ENCODE measurements at places on chromosomes 7 and 10.
A peak's percentile ranks its signal among the peaks of the same experiment; 100 is the strongest.

- no peak for DNase-seq
Observed at GRCh38 chr7:50664937-50665336, 99.7 kb upstream of the DDC start.

- no peak for DNase-seq
Observed at GRCh38 chr7:2431260-2431867, 28.0 kb downstream of the CHST12 start.

DNA sequence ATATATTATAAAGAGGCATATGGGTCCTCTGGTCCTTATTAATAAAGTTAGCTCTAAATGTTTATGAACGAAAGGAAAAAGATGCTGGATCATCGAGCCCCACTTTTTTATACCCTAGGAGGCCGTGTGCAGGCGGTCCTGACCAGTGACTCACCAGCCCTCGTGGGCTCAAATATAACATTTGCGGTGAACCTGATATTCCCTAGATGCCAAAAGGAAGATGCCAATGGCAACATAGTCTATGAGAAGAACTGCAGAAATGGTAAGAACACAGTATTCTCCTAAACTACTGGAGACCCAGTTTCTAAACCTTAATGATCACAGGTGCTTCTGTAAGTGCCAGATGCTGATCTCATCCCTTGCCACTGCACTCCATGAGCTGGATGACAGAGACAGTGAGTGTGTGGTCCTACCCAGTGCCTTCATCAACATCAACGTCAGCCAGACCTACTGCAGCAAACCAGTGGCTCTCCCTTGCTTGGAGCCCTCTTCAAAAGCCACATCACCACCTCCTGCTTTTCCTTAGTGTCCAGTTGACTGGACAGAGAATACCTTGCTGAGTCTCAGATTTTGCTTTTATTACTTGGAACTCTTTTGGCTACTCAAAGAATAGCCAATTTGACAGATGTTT lies 7.6 kb downstream of the GPNMB start:
- no peak for DNase-seq

- no peak for DNase-seq
Observed at GRCh38 chr10:6048281-6049030, 13.7 kb downstream of the IL2RA start.

DNA sequence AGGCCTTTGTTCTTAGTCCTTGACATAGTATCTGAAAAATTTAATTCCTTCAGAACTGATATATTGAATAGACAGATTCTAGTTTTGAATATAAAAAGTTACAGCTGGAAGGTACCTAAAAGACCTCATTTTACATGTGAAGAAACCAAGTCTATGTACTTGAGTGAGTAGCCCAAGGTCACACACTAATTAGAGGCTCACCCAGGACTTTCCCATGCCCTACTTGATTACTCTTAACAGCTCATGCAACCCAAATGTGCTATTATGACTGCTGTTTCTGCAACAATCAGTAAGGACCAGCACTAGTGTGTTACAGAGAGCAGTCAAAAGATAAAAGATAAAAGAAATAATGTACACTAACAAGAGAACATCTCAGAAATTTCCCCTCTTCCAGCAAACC lies 40.7 kb upstream of the BET1 start:
- no peak for DNase-seq

- DNase-seq: no peak
Observed at GRCh38 chr7:22561321-22561811, 61.4 kb upstream of the STEAP1B start.

GRCh38 chr7:105112440-105113418 lies 98.7 kb downstream of the KMT2E start:
- no peak for DNase-seq

DNA sequence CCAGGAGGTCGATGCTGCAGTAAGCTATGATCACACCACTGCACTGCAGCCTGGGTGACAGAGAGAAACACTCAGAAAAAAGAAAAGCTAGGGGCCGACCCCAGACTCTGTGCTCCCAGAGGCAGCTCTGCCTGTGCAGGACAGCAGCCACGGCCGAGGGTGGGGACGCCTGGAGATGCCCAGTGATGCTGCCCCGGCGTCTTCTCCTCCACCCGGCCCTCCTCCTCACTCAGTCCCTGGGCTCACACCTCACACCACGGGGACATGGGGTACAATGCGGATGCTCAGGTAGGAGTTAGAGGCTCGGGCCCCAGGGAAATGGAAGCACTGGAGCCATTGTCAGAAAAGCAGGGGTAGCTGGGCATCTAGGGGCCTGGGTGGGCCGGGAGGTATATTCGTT lies 46.3 kb upstream of the ELFN1 start:
- DNase-seq: no peak

- DNase-seq: peak; percentile 46
Observed at GRCh38 chr10:80187465-80188409, 17.6 kb downstream of the ANXA11 start.

- no peak for DNase-seq
Observed at GRCh38 chr7:131010029-131010716, 276.2 kb upstream of the KLF14 start.

DNA sequence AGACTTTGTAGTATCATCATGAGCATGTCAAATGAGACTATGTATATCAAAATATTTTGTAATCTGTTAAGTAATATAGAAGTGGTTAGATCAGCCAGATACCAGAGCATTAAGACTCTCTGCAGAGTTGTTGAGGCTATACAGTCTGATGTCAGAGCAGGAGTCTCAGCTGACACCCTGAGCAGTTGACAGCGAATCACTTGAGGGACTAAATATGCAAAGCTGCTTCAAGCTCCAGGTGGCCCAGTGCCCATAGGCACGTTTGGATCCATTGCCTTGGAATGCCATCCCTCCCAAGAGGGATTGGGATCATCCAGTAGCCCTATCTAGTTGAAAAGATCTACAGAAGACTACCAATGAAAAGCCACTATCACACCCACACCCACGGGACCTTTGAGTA lies 210.2 kb downstream of the TAX1BP1 start:
- DNase-seq: no peak

DNA sequence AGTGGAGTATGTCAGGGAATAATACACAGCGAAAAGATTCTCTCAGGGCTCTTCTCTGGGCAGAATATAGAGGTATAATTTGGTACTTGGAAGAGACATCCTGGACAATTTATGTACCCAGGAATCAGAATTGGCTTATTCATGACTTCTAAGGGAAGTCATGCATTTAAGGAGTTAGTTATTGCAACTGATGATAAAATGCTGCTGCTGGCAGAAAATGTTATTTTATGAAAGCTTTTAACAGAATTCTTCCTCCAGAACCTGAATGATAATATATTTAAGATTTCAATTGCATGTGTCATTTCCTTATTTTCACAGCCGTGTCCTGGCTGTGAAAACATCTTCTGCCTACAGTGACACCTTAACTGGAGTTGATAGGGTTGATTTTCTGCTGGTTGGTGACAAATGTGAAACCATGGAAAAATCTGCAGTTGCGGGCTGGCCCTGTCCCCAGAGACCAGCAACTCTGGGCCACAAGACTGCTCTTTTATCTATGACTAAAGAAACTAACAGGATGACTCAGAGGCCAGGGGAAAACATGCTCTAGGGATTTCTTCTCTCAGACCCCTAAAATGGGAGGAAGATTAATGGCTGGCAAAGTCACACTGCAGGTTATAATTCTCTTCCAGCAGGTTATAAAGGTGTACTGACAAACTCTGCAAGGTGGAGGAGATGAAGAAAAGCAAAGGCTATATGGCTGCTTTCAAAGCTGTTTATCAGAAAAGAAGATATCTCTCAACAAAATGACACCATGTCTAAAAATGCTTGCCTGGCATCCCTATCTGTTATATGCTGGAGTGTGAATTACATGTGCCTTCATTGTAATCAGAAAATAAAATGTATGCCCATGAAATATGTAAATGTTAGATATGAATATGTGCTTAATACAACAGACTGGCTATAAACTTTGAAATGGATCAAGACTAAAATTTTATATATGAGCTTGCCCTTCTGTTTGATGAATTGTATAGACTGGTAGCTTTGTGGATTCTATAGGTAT lies 12.1 kb upstream of the TRUB1 start:
- no peak for DNase-seq

DNA sequence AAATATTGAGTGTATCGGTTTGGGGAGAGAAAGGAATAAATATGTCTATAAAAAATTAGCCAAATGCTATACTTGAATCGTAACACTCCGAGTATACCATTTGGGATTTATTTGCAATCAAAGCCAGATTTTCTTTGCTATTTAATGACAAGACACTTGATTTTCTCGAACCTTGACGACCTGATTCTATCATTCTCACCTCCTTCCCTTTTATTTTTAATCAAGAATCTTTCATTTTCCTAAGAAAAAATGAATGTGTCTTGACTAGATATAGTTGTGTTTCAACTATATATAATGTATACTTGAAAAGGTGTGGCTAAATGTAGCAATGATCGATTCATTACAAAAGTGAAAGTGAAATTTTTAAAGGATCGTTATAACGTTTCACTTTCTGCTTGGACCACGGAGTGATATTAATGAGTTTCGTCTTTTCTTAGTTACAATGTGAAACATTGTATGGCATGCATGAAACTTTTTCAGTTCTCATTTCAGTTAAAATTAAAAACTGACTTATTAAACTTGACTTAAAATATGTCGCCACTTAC lies 562 bp downstream of the NUB1 start:
- no peak for DNase-seq

DNA sequence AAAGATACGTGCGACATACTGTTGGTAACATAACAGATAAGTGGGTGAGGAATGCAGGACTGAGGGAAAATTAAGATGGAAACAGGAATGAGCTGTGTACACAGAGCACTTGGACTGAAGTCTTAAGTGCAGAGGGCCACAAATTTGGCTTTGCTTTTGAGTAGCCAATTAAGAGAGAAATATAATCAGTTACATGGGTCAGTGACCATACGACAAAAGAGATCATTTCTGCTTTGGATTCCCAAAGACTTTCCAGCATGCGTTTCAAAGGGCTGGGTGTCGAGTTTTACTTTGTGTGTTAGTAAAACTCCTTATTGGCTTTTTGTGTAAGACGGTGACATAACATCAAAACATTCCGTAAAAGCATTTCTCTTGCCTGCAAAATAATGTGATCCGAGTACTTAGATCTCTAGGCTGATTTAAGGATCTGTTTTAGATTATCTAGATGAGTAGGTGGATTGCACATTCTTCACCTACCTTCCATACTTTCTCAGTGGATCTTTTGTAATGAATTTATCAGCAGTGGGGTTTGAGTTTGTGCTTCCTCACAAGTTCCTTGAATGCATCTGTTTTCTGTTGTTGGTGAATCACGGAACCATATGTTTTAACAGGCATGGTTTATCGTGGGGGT lies 7.5 kb downstream of the RABGEF1 start:
- no peak for DNase-seq

DNA sequence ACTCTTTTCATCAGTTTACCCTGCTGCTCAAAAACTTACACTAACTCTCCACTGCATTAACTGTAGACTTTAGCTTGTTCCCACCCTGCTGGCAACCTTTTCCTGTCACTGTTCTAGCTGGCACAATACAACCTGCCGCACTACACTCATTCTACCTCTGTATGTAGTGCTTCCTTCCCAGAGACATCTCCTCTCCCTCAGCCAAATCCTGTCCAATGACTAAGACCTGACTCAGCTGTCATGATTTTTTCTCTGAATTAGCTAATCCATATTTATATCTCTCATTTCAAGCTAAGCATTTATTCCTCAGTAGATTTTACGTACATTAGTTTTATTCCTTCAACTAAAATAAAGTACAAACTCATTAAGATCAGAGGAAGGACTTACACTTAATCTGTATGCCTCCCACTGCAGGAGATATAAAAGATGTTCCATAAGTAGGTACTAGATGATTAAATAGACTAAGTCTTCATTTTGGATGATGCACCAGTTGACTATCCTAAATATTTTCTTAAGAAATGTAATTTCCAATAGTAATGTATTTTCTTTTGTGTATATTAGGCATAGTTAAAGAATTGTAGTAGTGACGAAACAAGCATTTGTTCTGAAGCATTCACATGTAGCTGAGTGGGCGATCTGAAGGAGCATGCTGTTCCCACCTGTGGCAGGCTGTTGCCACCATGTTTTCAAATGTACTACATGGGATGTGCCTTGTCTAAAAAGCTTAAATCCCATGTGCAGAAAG lies 189.1 kb downstream of the SKAP2 start:
- DNase-seq: no peak

DNA sequence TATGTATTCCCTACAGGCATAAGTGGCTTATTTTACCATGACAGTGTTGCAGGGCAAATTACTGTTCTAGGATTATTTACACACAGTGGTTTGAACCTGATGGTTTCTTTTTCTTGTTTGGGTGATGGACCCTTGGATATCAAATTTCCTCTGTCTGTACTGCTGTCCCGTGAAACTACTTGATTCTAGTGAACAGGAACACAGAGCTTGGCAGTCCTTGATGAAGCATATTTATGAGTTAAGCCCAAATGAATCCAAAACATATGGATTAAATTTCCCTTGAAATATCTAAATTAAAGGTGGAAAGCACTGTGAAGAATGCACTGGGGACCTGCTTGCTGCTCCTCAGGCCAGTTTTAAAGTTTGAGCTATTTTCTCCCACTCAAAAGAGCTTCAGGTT lies 635.3 kb downstream of the INHBA start:
- DNase-seq: no peak

DNA sequence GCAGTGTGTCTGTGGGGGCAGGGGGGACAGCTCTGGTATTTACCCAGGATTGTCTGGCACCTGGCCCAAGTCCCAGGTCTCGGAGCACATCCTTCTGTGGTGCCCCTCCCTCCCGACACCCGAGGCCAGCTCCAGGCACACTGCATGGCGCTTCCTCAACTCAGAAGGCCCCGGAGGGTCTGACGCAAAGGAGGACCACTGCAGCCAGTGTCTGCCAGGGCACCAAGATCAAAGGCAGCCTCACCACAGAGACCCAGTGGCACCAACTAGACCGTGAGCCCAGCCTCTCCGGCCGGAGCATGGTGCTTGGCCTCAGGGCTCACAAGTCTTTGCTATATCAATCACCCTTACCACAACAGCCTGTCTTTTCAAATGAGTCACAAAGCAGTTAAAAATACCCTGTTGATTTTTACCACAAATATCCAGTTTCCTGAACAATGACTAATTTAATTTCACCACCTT lies 99.3 kb upstream of the DDC start:
- DNase-seq: no peak

DNA sequence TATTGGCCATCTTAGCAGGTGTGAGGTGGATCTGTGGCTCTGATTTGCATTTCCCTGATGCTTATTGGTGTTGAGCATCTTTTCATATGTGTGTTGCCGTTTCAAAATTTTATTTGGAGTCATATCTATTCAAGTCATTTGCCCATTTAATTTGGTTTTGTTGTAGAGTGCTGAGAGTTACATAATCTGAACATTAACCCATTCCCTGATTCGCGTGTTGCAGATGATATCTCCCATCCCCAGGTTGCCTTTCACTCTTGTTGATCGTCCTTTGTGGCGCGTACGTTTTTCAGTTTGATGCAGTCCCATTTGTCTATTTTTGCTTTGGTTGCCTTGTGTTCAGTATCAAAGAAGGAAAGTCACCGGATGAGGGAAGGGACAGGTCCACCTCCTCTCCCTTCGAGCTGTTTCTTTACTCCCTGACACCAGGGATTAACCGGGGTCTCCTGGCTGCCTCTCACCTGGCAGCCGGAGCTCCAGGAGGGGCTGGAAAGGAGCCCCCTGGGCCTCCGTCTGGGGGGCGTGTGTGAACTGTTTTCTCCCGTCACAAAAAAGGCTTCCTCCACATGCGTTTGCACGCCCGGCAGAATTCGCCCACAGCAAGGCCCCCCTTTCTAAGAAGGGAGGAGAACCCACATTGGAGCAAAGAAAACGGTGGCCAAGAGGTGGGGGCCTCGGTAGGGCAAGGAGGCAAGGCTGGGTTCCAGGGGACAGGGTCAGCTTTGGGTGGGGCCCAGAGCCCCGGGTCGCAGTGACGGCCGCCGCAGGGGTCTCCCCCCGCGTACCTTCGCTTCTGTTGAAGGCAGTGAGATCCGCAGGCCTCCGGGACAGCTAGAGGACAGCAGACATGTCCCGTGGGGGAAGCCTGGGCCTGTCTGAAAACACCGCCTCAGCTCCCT lies 8.3 kb downstream of the MNX1 start:
- no peak for DNase-seq

Data from stimulated activated CD8-positive, alpha-beta memory T cell treated with anti-CD3 and anti-CD28 coated beads, Interleukin-7, amount 100 ng/mL, for 1 hour (primary cell).